Omental fat pad (tissue), 4 donors: ENCODE measurements at places on chromosomes 6 and 20.

DNA sequence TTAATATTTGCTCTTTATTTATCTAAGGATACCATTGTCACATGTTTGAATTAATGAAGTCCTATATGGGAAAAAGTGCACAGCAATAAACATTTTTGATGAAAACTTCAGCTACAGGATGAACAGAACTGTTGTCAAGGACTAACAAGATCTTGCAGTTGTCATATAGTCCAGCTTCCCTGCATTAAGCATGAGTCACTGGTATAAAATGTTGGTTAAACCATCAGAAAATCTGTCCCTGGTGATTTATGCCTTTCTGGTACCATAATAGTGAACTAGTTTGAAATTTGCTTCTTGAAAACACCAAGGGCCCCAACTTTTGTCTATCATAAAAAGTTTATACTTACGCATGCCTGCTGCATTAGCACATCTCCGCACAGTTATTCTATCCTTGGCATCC lies 60.4 kb upstream of the RSPO3 start:
- no peak for DNase-seq

- DNase-seq = no peak
Measured at GRCh38 chr6:35064757-35065440, 76.2 kb downstream of the TCP11 start.

GRCh38 chr20:63553933-63554290 lies at the start of gene FNDC11:
FNDC11 (plus strand) TSS chr20:63554159; CDS start chr20:63555664, 1,505 bp downstream.
- no peak for DNase-seq

- DNase-seq = no peak
Measured at GRCh38 chr20:20562507-20562906, 149.9 kb downstream of the RALGAPA2 start.

DNA sequence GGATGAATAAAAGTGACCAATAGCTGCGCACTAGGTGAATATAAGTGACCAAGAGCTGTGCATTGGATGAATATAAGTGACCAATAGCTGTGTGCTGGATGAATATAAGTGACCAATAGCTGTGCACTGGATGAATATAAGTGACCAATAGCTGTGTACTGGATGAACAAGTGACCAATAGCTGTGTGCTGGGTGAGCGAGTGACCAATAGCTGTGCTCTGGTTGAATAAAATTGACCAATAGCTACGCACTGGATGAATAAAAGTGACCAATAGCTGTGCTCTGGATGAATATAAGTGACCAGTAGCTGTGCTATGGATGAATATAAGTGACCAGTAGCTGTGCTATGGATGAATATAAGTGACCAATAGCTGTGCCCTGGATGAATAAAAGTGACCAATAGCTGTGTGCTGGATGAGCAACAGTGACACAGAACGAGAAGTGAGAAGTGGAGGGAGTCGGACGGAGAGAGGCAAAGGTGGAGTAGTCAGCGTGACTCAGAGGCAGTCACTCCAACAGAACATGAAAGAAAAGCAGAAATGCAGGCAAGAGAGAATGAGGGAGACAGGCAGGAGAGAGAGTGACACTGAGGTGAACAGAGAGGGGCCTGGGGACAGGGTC lies 38.5 kb downstream of the RBM38 start:
- DNase-seq = no peak

- no peak for DNase-seq
Measured at GRCh38 chr6:112511441-112511840, 164.3 kb downstream of the RFPL4B start.

- DNase-seq = no peak
Measured at GRCh38 chr6:5333658-5334057, 72.3 kb downstream of the FARS2 start.

GRCh38 chr6:73389854-73390253 lies 4.8 kb upstream of the DDX43 start:
- DNase-seq = no peak

DNA sequence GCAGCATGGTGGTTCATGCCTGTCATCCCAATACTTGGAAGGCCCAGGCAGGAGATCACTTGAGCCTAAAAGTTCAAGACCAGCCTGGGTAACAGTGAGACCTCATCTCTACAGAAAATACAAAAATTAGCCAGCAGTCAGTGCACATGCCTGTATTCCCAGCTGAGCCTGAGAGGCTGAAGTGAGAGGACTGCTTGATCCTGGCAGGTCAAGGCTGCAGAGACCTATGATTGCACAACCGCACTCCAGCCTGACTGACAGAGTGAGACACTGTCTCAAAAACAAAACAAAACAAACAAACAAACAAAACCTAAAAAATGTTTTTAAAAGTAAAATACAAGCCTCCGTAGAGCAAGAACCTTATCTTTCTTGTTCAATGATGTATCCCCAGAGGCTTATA lies 6.0 kb downstream of the CEP85L start:
- no peak for DNase-seq

GRCh38 chr6:134288538-134289203 lies 29.2 kb downstream of the SGK1 start:
- DNase-seq = no peak

GRCh38 chr6:1757131-1757530 lies 147.4 kb downstream of the FOXC1 start:
- DNase-seq = no peak

DNA sequence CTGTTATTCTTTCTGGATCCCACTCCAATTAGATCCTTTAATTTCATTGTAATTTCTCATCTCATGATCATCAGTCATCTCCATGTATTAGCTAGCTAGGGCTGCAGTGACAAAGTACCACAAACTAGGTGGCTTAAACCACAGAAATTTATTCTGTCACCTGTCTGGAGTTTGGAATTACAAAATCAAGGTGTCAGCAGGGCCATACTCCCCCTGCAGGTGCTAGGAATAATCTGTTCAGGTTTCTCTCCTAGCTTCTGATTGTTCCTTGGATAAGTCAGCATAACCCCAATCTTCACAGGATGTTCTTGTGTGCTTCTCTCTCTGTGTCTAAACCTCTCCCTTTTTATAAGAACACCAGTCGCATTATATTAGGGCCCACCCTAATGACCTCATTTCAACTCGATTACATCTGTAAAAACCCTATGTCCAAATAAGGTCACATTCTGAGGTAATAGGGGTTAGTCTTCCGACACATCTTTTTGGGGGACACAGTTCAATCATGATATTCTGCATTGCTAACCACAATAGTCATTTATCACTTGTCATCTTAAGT lies 40.5 kb downstream of the BEND6 start:
- DNase-seq = no peak

DNA sequence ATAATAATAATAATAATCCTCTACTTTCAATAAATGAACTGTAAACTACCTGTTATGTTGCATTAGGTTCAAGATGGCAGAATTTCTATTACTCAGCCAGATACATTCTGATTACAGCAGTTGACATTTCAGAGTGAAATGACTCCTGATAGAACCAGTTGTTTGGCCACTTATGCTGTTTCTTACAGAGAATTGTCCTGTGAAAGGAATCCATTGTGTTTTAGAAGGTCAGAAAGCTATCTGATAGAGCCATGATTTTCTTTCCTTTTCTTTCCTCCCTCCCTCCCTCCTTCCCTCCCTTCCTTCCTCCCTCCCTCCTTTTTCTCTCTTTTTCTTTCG lies 16.6 kb downstream of the GJA10 start:
- no peak for DNase-seq

DNA sequence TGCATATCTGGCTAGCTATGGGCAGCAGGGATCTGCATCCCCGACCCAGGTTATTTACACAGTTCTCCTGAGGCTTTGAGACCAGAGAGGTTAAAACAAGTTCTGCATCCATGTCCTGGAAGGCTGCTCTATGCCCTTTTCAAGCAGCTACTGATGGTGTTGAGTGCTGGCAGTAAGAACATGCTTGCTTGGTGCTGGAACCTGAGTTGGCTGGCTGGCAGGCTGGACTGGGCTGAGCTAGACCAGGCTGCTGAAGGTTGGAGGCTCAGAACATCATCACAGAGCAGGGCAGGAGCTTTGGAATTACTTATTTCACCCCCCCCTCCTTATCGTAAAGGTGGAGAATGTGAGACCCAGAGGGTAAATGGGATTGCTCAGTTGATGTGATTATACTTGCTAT lies 16.9 kb upstream of the LRFN2 start:
- DNase-seq = no peak

DNA sequence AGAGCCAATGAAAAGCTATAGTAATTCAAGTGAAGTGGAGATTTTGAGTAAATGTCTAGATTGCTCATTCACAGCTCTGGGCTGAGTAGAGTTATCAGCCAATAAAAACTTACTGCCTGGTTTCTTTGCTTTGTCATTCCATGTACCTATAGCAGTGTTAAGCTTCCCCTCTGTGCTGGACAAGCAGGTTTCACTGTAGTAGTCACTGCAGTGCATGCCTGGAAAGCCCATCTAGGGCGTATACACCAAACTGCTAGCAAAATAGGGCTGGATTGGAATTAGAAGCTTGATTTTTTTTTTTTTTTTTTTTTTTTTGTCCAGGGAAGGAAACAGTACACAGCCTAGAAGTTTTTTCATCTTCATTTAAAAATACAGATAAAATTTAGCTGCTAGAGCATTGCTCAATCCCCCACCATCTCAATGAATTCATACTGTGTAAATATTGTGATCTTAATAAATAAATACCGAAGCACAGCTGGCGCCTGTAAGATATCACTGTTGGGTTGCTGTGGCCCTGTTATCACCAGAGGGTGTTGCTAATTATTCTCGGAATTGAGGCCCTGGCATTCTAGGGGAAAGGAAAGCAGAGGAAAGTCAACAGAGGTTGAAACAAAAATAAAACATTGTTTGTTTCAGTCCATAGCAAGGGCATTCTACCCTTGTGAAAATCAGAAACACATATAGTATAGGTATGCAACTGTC lies 968.5 kb upstream of the GJE1 start:
- no peak for DNase-seq

DNA sequence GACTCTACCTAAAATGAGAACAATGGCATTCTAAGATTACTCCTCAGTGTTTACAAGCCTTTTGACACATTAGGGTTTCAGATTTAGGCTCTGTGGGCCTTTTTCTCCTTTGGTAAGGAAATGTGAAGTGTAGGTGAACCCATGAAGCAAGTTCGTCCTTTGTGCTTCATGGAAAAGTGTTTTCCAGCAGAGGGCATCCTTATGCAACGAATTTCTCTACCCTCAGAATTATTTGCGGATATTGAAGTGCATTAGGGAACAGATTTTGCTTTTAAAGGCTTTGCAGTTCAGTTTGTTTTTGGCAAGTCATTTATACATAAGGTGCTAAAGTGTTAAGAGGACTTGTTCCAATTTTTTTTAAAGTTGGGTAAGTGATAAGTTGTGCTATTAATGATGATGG lies 55.7 kb upstream of the FERMT1 start:
- no peak for DNase-seq

DNA sequence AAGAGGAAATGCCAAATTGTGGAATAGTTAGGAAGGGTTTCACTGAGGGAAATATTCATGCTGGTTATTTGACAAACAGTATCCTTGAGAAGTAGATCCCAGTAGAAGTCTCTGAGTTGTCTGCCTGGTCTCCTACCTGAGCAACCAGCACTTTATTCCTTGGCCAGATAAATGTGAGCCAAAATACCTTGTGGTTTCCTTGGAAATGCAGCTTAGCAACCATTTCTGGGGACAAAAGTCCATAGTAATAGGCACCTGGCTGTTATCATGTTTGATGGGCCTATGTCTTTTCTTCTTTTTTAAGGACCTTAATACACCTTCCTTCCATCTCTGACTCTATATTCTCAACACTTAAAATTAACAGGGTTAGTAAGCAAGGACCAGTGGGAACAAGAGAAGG lies 217.1 kb upstream of the MARCKS start:
- DNase-seq = no peak
